ENCODE measurements at places on chromosomes 6 and 20.

DNA sequence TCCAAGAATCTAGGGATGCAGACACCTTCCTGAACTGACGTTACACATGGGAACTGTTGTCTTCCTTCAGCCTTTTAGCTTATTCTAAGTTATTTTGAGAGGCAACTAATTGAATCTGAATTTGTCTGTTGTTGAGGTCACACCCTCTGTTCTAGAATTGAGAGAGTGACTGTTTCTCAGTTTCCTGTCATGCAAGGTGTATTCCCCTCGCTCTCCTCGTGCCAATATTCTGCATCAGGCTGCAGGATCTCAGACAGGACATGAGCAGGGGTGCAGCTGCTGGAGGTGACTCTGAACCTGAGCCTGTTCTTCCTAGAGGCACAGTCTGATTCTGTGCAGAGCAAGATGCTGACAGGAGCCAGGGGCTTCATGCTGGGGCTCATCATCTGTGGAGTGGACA is 52.5 kb downstream of the HLA-DPB1 start:
- no peak for DNase-seq

- no peak for DNase-seq
These were observed 86.6 kb upstream of the TAB2 start for GRCh38 chr6:149230712-149231460.

GRCh38 chr6:114282292-114282691 is 60.5 kb downstream of the HS3ST5 start:
- DNase-seq = no peak

DNA sequence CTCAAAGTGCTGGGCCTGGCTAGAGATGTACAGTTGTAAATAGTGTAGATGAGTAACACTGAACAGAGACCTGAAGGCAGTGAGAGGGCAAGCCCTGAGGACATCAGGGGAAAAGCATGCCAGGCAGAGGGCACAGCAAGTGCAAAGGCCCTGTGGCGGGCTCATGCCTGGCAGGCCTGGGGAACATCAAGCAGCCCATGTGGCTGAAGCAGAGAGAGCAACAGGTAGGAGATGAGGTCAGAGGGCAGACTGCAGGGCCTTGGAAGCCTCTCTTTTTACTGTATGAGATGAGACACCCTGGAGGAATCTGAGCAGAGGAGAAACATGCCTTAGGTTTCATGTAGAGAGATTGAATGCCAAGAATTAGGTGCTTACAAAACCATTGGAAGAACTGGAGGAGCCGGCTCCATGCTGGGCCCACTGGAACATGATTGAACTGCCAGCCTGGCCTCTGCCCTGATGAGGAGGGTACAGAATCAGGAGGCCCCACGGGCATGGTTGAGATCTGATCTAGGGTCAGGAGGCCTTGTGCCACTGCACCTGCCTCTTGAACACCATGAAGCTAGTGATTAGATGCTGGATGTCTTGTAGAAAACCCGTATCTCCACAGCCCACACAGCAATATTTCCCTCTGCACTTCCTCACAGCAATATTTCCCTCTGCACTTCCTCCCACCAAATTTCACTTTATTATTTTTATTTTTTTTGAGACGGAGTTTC is 5.9 kb upstream of the HMGA1 start:
- DNase-seq = no peak

GRCh38 chr6:124203812-124204167 is 400.1 kb downstream of the NKAIN2 start:
- no peak for DNase-seq

DNA sequence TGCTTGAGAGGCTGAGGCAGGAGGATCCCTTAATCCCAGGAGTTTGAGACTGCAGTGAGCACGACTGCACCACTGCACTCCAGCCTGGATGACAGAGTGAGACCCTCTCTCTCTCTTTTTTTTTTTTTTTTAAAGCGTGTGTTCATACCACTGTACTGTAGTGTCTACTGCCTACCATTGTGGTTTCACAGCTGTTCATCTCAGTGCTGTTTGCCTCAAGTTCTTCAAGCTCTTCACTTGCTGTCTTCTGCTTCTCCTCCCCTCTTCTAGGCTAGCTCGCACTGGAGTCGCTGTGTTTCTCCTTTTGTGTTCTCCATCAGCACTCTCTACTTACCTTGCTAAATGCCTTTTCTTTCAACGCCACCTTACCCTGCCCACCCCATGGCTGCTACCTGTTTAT is 7.4 kb downstream of the FOXO3 start:
- no peak for DNase-seq

- DNase-seq = no peak
These were observed 73.7 kb upstream of the CITED2 start for GRCh38 chr6:139448051-139448649.

- no peak for DNase-seq
These were observed 248.1 kb upstream of the FOXQ1 start for GRCh38 chr6:1063671-1064355.

- no peak for DNase-seq
These were observed 46.7 kb downstream of the SLC24A3 start for GRCh38 chr20:19259141-19259591.
